Stimulated activated CD4-positive, alpha-beta T cell treated with anti-CD3 and anti-CD28 coated beads, Interleukin-12 subunit alpha, Interleukin-12 subunit beta, amount 100 ng/mL, for 4 hours (primary cell): ENCODE measurements at places on chromosomes 6 and 20.

GRCh38 chr6:96532399-96532798 is 10.8 kb downstream of the UFL1 start:
- no peak for DNase-seq

- DNase-seq = no peak
These were observed 25.1 kb upstream of the SLC17A3 start for GRCh38 chr6:25899123-25899522.

DNA sequence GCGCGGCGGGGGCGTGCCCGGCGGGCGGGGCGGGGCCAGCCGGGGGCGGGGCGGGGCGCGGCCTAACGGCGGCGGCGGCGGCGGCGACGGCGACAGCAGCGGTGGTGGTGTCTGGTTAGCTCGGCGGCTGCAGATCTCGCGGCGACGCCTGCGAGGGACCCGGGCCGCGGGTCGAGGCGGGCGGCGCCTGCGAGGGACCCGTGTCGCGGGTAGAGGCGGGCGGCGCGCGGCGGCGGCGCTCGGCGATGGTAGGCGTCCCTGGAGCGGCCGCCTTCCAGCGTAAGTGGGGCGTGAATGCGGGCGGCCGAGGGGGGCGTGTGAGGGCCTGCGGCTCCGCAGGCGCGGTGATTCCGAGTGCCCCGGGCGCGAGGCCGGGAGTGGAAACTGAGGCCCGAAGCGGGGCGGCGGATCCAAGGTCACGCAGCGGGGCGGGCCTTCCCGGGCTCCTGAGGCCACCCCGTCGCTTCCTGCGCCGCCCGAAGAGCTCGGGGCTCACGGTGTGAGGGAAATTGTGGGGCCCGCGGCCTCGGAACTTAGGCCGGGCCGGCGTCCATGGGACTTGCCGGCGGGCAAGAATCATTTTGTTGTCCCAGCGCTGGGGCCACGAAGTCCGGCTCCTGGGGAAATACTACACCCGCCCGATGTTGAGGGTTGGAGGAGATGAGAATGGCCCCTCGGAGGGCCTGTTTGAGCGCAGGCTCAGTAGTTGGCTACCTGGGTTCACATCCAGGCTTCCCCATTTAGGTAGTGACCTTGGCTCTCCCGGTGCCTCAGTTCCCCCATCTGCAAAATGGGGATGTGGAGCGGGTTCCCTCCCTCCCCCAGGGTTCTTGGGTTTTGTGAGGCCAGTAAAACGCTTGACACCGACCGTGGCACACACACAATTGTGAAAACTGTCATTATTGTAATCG is at the start of gene CBFA2T2:
Gene CBFA2T2, plus strand, starts transcription at position 74 of the 911 bp plus-strand sequence. Its CDS starts 172 bp downstream, at position 246.
- DNase-seq = no peak

GRCh38 chr20:62603021-62603906 is 39.0 kb upstream of the SLCO4A1 start:
- no peak for DNase-seq

DNA sequence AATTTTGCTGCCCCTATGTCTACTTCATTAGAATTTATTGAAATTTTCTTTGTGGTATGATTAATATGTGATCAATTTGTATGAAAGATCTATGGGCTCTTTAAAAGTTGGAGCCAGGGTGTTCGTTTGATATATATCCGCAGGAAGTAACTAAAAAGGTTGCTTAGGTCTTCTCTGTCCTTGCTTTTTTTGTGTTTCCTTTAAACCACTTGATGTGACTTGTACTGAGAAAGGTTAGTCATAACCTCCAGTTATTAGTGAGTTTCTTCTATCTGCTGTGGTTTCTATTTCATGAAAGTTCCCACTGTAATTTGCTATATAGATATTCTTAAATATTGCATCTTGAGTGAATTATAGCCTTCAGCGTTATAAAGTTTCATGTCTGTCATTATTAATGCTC is 585.3 kb upstream of the ARID1B start:
- DNase-seq = no peak

DNA sequence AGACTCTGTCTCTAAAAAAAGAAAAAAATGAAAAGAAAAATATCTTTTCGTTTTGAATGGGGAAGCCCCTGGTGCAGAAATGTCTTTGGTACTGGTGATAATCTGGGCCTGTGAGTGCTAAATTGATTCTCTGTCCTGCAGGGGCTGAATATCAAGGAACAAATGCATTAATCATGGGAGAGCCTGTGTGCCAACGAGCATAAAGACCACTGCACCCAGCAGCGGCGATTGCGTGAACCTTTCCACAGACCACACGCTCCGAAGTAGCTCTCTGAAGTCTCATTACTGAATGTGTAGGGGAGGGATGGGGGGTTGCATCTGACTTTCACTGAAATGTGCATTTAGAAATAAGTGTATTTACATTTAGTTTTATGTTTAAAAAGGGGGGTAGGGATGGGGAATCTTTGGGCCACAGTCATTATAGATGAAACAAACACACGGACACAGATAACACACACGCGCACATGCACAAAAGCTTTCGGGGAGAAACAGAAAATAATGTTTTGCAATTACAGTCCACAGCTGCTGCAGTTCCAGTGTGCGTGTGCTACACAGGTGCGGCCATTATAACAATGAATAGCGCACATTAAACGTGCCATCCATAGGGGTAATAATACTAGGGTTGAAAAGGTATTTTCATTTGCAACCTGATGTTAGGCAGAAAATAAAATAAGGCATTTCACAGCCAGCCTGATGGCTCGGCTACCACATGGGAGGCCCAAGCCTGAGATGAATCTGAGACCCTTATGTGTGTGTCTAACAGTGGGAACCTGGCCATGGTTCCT is 154.0 kb downstream of the MBOAT1 start:
- no peak for DNase-seq

- no peak for DNase-seq
These were observed 74.2 kb downstream of the RIOK1 start for GRCh38 chr6:7463785-7464184.

- DNase-seq = no peak
These were observed 302.3 kb upstream of the CITED2 start for GRCh38 chr6:139676718-139677117.

DNA sequence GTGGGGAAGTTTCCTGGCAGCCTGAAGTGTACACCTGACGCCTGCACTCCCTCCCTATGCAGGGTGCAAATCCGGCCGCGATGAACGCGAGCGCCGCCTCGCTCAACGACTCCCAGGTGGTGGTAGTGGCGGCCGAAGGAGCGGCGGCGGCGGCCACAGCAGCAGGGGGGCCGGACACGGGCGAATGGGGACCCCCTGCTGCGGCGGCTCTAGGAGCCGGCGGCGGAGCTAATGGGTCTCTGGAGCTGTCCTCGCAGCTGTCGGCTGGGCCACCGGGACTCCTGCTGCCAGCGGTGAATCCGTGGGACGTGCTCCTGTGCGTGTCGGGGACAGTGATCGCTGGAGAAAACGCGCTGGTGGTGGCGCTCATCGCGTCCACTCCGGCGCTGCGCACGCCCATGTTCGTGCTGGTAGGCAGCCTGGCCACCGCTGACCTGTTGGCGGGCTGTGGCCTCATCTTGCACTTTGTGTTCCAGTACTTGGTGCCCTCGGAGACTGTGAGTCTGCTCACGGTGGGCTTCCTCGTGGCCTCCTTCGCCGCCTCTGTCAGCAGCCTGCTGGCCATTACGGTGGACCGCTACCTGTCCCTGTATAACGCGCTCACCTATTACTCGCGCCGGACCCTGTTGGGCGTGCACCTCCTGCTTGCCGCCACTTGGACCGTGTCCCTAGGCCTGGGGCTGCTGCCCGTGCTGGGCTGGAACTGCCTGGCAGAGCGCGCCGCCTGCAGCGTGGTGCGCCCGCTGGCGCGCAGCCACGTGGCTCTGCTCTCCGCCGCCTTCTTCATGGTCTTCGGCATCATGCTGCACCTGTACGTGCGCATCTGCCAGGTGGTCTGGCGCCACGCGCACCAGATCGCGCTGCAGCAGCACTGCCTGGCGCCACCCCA is 1.2 kb downstream of the GPR6 start:
- DNase-seq = no peak

- DNase-seq = no peak
These were observed 12.9 kb downstream of the OR2A4 start for GRCh38 chr6:131688286-131688685.

DNA sequence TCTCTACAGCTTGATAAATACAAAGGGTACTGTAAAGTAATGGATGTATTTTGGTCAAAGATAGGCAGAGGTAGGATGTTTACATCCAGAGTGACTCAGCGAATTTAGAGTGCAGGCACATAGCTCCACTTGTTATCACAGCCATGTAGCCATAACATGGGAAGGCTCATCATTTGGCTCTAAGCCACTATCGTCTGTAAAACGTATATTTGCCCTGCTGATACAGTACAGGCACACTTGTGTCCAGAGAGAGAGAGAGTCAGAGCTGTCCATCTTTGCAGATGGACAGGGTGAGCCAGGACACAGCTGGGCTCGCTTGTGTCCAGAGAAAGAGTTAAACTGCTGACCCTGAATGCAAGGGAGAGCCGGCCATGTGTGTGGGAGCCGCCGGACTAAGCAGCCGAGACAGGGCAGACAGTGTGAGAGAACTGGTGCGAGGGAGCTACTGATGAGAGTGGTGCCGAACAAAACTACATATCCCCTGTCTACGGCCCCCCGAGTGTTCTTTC is 619.0 kb downstream of the DOK5 start:
- no peak for DNase-seq

DNA sequence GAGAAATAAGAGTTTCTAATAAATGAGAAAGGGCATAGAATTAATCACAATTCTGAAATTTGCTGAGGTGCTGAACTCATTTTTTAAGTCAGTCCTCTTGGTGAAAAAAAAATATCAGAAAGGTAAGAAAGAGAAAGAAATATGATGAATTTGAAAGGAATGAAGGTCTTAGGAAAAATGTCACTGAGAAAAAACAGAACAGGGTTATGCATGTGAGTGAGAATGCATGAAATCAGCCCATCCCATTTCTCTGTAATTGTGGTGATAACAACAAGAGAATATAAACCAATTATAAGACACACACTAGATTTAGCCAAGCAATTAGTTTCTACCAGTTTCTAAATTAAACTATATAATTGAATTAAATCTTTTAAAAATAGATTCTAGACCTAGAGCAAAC is 138.9 kb downstream of the TBX18 start:
- no peak for DNase-seq

DNA sequence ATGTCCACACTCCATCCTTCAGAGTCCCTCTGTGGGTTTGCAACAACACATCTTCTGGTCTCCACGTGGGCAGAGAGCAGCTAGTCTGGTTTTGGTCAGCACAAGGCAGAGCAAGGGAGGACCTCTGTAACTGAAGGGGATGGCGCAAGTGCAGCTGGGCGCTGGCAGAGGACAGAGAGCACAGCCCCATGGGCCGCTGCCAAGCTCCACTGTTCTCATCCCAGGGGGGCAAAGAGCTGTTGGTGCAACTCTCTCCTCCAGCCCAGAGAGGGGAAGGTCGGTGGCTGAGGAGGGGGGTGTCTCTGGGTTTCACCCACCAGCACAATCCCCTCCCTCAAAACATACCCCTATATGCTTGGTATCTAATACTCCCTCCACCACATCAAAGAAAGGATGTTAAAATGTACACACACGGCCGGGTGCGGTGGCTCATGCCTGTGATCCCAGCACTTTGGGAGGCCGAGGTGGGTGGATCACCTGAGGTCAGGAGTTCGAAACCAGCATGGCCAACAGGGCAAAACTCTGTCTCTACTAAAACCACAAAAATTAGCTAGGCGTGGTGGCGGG is 9.1 kb downstream of the ATP9A start:
- no peak for DNase-seq

DNA sequence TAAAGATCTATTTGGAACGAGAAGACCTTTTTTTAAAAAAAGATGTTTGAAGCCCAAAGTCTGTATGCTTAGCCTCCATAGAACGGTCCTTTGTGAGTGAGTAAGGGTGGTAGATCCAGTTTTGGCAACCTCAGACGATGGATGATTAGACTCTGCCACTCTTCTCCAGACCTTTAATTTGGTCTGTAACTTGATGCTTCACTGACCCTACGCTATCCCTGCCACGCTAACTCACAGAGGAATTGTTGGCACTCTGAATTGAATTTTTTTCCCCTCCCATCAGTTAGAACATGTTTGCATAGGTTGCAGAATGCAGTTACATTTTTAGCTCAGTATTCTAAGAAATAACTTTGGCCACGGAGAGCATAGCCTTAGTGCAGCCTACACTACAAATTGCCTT is 15.8 kb upstream of the DEK start:
- DNase-seq = no peak

DNA sequence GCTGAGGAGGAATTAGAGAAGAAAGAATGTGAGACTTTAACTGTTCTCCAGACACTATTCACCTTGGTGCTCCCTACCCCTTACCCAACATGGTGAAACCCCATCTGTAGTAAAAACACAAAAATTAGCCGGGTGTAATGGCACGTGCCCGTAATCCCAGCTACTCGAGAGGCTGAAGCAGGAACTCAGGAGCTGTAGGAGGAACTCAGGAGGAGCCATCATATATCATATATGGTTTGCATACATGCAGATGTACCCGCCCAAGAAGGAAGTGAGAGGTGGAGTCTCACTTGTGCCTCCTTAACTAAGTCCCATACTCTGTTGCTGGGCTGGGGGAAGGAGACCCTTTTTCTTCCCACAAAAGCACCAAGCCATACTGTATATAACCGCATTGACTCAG is 35.5 kb upstream of the ME1 start:
- DNase-seq = no peak

GRCh38 chr6:139159016-139159415 is 24.1 kb downstream of the HECA start:
- no peak for DNase-seq

- DNase-seq = no peak
These were observed 1325.6 kb downstream of the HACE1 start for GRCh38 chr6:103534095-103534494.

GRCh38 chr6:165842281-165842936 is 179.4 kb upstream of the PDE10A start:
- DNase-seq = no peak

- no peak for DNase-seq
These were observed 54.6 kb downstream of the PHF3 start for GRCh38 chr6:63690221-63690620.

DNA sequence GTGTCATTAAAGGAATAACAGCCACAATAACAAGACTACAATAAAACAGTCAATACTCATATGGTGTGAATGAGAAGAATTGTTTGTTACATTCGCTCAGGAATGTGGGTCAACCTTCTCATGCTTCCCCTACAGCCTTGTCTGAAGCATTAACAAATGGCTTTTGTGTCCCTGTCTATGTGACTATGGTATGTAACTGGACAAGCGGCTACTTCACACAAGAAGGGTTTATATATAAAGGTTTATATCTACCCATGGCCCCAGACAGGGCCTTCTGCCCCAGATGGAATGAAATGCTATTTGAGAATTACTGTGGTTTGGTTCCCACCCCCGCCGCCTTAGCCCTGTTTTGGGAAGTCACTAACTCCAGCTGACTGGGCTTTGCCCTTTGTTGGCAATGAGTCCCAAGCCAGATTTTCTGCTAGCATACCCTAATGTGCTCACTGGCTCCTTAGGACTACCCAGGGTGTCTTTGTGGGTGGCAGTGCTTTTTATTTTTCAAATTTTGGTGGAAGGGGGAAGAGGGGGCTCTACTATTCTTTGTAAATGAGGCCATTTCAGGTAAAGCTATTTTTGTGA is 39.4 kb downstream of the TFAP2A start:
- DNase-seq = no peak
